Amygdala (tissue), 56 donors: ENCODE measurements at places on chromosomes 7 and 10.

- no peak for DNase-seq
Measured at GRCh38 chr10:129966370-129966888, 2.4 kb upstream of the EBF3 start.

- DNase-seq, result no peak
Measured at GRCh38 chr10:107554333-107554732, 389.8 kb upstream of the SORCS1 start.

GRCh38 chr7:87564296-87564963, 36.3 kb downstream of the ABCB1 start:
- DNase-seq, result no peak

- DNase-seq, result no peak
Measured at GRCh38 chr7:101973130-101973529, 155.7 kb downstream of the CUX1 start.

GRCh38 chr7:50151001-50151400, 58.0 kb upstream of the ZPBP start:
- no peak for DNase-seq

DNA sequence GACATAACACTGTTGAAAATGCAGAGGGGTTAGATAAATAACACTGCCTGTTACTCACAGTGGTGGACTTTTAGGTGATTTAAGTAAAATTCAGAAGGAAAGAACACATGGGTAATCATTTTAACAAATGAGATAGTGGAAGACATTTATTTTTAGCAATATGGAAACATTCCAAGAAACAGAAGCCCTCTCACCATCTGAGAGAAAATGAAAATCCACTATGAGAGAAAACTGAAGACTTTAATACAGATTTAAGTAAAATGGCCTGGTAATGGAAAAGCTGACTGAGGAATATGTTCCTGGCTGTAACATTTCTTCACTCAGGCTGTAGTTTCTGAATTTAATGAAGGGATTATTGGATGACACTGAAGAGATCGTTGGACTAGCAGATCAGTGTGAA, 12.1 kb upstream of the ZNF786 start:
- no peak for DNase-seq

GRCh38 chr7:159147687-159148086, 3.0 kb upstream of the VIPR2 start:
- DNase-seq, result no peak

DNA sequence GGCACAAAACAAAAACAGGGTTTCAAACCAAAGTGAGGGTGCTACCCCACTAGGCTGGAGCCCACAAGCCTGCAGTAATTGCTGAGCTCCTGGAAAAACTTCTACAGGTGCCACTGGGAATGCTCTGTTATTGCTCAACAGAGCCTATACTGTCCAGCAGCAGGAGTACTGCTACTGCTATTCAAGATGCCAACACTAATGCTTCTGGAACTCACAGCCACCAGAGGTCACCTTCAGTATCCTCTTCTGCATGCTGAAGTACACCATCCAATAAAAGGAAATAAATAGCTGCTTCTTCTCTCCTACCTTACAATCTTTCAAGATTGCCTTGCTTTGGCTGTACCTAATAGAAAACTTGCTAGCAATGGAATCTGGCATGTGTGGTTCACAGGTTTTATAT, 222.0 kb downstream of the LRRN3 start:
- DNase-seq, result no peak

DNA sequence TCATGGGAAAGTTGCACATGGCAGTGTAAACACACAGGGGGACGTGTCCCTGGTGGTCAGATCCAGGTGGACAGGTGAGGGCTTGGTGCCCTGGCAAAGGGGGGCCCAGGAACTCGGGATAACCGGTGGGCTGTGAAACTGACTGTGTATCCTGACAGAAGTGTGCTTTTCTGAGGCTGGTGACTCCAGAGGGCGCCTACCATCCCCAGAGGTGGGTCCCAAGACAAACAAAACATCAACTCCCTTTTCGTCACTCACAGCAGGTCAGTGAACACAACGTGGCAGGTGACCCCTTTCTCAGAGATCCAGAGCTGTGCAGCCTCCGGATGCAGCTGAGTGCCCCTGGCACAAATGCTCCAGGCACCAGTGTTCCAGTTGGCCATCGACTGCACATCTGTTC, 56.0 kb upstream of the DDC start:
- no peak for DNase-seq

- DNase-seq, result no peak
Measured at GRCh38 chr10:64726466-64726865, 1205.3 kb downstream of the REEP3 start.

DNA sequence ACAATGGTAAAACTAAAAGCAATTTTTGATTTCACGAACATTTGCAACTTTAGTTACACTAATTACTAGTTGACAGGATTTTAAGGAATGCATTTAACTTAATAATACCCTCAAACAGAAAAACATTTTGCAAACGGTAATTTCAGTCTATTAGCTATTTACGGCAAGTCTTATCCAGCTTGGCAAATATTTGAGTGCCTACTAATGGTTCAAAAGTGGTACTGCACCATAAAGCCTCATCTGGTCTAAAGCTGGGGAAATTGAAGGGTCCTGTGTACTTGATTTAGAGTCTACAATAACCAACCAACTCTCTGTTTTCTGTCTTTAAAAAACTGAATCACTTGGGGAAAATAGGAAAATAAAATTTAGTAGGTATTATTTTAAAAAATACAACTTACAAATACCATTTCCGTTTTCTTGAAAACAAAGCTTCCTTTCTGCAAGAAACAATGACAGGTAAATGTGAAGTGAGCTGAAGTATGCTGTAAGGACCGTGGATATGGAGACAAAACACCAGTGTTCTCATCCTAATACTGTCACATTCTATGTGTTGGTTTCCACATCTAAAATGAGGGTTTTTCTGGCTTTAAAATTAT, 142.3 kb downstream of the VPS50 start:
- DNase-seq, result no peak

DNA sequence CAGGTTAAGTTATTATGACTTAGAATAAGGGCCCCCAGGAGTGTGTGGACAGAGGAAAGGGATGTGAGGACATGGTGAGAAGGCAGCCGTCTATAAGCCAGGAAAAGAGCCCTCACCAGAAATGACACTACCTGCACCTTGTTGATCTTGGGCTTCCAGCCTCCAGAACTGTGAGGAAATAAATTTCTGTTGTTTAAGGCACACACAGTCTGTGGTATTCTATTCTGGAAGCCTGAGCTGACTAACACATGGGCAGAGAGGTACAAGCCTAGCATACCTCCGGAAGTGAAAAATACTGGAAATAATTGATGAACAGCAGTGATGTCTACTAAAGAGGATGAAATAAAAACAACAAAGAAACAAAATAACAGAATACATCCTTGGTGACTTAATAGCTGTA, 46.1 kb upstream of the GRB10 start:
- no peak for DNase-seq

DNA sequence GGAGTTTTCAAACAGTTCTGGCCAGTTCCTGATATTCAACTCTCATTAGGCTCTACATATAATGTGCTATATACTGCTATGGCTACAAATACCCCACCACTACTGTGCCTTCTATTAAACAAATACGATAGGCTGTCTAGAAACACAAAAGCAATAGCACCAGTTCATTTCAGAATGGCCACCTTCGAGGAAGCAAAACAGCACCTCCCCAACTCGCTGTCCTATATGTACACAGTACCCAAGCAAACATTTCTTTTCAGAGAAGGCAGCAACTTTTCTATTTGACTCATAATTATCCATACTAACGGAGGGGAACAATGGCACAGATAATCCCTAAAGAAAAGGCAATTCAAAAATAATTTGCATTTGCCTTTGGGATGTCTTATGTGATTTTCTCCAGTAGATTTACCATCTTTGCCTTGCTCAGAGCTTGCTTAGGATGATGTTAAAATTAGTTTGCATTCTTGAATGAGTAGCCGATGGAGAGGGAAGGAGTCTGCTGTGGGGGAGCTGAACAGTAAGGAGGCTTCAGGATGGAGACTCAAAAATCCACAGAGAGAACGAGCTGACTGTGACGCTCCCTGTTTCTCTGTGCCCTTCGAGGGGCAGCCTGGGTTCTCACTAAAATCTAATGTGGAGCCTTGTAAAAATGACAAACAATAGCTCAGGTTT, 218.7 kb downstream of the FANK1 start:
- no peak for DNase-seq

DNA sequence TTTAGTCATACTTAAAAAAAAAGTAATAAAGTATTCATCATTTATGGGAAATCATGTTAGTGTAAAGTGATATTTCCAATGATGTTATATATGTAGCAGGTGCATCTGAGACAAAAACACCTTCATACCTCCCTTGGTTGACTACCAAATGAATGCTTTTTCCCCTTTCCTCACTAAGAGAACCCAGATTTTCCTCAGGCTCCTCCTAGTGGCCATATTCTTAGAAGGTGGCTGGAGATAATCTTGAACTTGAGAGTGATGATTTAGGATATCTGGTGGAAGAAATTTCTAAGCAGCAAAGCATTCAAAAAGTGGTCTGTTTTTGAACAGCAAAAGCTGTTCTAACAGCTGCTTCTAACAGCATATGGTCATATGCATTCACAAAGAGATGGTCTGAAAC, 16.8 kb upstream of the DNAH11 start:
- DNase-seq, result no peak

DNA sequence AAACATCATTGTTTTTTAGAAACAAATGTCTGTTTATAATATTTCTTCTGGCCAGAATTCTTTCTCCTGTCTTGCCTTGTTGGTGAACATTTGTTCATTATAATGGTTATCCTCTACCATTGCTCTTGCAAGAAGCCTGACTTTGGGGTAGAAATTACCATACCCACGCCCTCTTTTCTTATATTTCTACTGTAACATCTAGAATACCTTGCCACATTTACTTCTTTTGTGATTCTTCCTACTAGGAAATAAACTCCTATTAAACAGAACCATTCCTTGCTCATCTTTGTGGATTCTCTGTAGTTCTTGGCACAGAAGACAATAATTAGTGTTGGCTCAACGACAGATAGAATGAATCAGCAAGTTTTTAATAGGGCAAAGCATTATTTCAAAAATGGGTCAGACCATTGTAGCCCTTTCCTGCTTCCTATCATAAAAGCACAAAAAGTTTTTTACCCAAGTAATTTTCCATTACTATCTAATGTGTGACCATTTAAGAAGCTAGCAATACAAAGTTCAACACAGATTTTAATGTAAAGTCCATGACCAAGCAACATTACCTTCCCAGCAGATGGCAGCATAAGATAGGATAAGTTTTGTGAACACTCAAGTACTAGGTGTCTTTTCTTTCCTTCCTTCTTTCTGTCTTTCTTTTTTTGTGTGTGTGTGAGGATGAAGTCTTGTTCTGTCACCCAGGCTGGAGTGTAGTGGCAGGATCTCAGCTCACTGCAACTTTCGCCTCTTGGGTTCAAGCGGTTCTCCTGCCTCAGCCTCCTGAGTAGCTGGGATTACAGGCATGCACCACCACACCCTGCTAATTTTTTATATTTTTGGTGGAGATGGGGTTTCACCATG, 270.4 kb downstream of the HGF start:
- no peak for DNase-seq

- DNase-seq, result no peak
Measured at GRCh38 chr10:91541481-91541880, 91.4 kb downstream of the PPP1R3C start.

DNA sequence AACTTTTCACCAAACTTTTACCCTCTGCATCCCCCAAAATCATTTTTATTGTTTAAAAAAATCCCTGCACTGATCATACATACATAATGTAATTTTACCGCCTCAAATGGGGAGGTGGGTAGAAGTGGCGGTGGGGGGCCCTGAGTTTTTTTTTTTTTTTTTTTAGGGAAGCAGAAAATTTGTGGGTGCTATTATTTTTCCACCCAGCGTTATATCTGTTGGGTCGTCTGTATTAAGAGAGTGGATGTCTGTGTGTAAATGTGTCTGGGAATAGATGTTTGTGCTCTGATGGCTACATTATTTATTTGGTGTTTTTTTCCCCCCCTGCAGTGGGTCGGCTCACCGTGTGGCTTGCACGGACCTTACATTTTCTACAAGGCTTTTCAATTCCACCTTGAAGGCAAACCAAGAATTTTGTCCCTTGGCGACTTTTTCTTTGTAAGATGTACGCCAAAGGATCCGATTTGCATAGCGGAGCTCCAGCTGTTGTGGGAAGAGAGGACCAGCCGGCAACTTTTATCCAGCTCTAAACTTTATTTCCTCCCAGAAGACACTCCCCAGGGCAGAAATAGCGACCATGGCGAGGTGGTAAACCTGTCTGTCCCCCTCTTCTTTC, 438 bp downstream of the ARID5B start:
- no peak for DNase-seq

GRCh38 chr10:35558276-35558675, 46.9 kb upstream of the GJD4 start:
- DNase-seq, result no peak

DNA sequence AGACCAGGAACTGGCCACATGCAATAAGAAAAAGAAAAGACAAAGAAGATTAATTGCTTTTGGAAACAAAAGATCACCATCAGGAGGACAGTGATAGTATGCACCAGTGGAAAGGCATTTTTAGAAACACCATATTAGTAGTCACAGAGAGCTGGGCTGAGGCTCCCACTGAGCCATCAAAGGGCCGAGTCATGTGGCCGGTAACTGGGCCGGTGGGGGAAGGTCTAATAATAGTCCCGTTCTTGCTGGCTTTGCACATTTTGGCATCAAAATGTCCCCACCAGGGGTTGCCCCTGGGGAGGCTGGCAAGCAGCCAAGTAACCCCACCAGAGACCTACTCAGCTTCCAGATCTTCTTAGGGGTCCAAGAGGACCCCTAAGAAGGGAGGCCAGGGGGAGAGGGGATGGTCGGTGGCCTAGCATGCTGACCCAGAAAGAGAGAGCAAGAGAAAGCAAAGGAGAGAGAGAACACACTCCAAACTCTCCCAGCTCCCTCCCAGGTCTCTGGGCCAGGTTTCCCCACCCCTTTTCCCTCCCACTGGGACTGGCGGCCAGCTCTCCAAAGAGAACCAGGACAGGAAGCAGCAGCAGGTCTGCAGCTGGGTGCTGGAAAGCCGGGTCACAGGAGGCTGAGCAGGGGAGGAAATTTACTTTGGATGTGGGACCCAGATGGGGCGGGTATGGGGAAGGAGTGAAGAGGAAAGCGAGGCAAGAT, 70.2 kb upstream of the FGFR2 start:
- no peak for DNase-seq

DNA sequence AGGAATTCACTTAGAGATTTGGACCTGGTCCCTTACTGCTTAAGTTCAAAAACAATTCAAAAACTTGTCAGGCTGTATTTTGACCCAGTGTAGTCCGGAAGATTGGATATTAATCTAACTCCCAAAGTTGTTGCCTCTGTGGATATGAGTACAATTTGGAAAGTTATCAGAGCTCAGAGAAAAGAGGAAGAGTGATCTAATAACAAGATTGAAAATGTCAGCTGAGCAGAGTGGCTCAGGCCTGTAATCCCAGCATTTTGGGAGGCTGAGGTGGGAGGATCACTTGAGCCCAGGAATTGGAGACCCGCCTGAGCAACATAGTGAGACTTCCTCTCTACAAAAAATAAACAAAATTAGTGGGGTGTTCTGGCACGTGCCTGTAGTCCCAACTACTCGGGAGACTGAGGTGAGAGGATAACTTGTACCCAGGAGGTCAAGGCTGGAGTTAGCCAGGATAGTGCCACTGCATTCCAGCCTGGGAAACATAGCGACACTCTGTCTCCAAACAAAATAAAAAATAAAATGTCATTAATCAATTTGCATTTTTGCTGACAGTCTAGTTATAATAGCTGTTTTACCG, 3.2 kb upstream of the ASCC1 start:
- no peak for DNase-seq
